Activated naive CD4-positive, alpha-beta T cell treated with anti-CD3 and anti-CD28 coated beads, Interleukin-2, amount 10 ng/mL, durations not matched to agents 5 hours and 36 hours (primary cell): ENCODE measurements at places on chromosomes 6 and 20. TPM values are rescaled to one million over a fixed set of nuclear protein-coding genes. Genes with fewer than 3 reads are reported as not detected.

The BIRC7 gene
- total RNA-seq, result not detected

The ZNF292 gene
- 62.1 TPM for total RNA-seq

The GNMT gene
- total RNA-seq, result 0.45 TPM

The DDX43 gene
- 0.46 TPM for total RNA-seq

The IP6K3 gene
- not detected for total RNA-seq

The AHCY gene
- total RNA-seq, result 61.5 TPM

The VSX1 gene
- total RNA-seq, result not detected

The SAMD3 gene
- 71.0 TPM for total RNA-seq
